ENCODE measurements at places on chromosomes 4 and X.

GRCh38 chr4:53599632-53600031 is 8.3 kb upstream of the LNX1 start:
- no peak for DNase-seq

DNA sequence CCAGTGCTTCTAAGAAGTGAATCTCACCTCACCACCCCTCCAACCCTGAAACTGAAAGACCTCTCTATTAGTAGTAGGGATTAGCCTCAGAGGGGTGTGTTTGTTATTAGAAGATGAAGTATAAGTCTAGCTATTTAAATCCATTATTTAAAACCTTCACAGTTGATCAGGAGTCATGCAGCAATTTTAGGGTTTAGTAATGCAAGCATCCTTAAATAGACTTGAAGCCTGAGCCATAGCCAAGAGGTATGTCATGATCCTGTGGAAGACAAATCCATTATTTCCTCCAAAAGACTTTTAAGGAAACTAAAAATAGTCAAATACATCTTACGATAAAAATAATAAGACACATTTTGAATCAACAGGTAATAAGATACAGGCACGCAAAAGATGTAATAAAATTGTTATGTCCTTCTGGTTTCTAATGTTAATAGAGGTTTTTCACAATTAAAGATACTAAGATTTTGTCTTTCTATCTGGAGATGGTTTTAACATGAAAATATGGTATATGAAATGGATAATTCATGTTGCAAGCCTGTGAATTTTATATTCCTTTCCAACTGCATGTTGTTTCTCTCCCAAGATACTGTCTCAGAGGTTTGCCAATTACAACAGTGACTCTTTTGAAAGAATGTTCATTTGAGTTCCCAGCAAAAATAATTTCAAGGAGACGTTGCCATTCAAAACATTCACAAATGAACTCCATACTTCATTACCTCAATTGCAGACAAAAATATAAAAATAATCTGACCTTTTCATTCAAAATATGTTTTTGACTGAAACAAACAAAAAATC is 68.0 kb downstream of the LUZP4 start:
- DNase-seq: no peak

GRCh38 chr4:48268956-48269860 is at the start of gene TEC:
Gene TEC, minus strand, starts transcription at chr4:48269838. Its CDS starts 41,224 bp downstream, at chr4:48228614.
- DNase-seq: no peak

DNA sequence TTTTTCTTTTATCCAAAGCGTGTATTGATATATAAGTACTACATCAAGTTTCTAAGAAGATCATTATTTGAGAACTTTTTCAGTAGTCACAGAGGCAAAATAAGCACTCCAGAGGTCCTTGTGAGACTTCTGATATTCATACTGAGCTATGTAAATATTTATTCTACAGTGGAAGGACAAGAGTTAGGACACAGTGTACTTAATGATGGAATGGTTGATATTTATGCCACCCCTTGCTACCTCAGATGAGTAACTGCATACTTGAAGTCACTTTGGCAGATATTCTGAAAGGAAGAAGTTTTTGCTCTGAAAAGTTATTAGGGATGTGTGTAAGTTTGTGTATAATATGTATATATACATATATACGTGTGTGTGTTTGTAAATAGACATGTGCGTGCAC is 30.3 kb downstream of the MAGEA1 start:
- no peak for DNase-seq

DNA sequence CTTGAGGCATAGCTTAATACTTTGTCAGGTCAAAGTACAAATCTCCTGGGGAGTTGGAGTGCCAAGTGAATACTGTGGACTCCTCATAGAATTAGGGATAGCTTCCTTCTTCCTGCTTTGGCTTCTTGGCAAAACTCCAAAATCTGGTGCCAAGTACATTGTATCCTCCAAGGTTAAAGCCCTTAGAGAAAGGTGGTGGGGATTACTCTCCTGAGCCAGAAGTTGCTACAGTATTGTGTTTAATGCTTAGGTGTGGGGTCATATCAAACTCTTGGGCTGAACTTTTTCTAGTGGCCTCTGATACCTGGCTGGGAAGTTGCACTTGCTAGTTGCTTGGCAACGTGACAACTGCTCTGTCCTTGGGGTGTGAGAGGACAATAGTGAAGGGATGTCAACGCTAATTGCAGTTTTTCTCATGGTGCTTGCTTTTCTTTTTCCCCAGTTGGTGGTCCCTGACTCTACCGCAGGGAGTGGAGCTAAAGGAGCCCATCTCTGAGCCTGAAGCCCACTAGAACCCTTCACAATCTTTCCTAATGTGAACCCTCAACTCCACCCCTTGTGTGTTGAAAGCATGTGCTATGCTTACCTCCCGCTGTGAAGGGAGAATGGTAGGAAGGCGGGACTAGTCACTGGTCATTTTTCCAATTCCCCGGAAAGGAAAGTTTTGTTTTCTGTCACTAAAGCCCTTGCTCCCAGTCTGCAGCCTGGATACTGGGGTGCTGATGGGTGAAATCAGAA is 35.5 kb downstream of the DLG3 start:
- DNase-seq: no peak

GRCh38 chr4:101418055-101418454 is 70.7 kb upstream of the PPP3CA start:
- no peak for DNase-seq

DNA sequence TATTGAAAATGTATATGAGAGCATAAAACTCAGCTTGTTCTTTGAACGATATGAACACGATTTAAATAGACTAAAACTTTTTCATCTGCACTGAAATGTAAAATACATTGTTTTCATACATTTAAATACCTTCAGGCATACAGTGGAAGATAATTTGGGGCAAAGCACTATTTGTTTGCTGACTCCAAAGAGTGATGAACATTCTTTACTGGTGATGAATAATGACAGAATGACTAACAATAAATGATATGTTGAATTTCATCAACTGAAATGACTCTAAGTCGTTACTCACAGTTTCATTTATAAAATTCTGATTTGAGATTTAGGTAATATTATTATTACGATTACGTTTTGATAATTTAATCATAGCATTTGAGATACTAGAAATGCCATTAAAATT is 1160.1 kb downstream of the NLGN4X start:
- DNase-seq: no peak

DNA sequence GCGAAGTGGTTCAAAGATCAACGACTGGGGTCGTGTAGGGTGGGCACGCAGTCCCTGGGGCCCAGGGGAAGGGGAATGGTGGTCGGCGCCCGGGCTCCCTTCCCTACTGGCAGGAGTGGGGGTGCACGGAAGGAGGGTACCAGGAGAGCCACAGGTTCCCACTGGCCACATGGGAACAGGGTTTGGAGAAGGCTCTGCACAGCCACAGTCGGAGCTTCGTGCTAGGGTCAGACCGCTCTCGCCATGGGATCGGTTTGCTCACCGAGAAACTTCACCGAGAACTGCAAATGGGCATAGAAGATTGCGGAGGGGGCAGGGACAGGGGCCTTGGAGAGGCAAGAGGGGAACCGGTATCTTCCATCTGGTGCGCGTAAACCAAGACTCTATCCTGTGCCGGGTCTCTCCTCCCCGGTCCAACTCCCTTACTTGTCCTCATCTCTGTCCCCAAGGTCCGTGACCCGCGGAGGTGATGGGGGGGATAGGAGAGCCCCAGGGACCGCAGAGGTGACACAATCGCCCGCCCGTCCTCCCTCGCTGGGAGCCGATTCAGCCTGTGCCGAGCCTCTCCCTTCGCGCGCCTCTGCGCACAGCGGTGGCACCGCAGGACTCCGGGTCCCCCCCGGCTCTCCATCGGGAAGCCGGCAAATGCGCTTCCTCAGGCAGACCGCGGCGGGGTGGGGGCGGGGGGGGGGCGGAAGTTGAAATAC is 1.0 kb downstream of the SCD5 start:
- no peak for DNase-seq
